Left renal cortex interstitium (tissue), 4 donors: ENCODE measurements at places on chromosomes 11 and 22. TPM values are rescaled to one million over a fixed set of nuclear protein-coding genes. Genes with fewer than 3 reads are reported as not detected.

- DNase-seq = no peak
Observed at GRCh38 chr11:76469141-76469540, 24.3 kb downstream of the EMSY start.

Gene TCN1
- polyA plus RNA-seq = not detected

GRCh38 chr22:36455571-36456463 is 25.6 kb downstream of the TXN2 start:
- no peak for DNase-seq

DNA sequence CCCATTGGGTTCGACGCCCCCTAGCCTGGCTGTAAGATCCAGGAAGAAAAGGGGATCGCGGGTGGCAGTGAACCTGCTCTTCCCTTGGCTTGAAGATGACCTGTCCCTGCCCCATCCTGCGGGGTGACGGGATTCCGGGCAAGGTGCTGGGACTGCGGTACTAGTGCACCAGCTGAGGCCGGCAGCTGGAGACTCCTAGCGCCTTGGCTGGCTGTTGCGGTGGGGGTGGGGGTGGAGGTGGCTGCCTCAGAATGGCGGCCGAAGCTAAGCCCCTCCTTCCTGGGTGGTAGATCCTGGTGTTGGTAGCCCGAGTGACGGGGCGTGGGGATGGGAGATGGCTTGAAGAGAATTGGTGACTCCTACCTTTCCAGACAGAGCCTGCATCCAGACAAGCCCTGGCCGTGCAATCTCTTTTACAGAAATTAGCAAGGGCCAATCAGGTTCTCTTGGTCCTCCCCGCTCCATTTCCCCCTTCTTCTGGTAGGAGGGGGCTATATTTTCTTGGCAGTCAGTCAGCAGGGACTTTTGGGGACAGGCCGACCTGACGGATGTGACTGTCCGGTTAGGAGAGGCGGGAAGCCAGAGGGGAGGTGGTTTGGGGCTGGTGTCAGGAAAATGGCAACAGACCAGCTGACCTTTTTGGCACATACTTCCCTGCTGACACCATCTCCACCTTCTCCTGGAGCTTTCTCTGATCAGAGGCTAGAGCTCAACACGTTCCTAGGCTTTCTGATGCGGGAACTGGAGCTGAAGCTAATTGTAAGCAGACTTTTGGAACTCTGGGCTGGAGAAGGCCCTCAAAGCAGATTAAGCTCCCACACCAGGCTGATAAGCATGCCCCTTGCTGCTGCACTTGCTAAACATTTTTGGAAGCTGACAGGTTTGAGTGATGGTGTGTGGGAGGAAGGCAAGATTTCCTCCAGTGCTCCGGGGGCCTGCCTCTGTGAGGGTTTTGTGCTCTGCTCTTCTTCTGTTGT is 2.0 kb downstream of the NAV2 start:
- no peak for DNase-seq

- DNase-seq = no peak
Observed at GRCh38 chr11:116731097-116731761, 41.6 kb downstream of the BUD13 start.

- no peak for DNase-seq
Observed at GRCh38 chr11:34105957-34106504, 602 bp downstream of the NAT10 start.

DNA sequence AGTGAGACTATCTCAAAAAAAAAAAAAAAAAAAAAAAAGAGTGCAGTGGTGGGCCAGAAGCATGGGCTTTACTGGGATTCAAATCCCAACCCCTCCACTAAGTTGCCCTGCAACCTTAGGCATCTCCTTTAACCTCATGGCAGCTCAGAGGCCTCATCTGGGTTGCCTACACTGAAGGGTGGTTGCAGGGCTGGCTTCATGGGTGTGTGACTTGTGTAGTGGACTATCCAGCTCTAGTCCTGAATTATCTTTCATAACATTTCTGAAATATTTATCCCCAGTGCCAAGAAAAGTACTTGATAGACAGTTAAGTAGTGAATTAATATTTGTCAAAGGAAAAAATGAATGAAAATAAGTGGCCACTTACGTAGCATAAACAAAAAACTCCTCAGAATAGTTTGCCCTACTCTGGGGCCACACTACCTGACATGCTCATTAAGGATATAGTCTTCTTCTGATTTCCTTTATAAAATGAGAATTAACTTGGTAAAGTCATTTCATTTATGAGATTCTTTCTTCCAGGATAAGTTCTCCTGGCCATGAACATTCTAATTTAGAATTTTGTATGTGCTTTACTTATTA is 116.0 kb upstream of the SYT13 start:
- DNase-seq = no peak

Gene TTC36
- polyA plus RNA-seq = 3.2 TPM

DNA sequence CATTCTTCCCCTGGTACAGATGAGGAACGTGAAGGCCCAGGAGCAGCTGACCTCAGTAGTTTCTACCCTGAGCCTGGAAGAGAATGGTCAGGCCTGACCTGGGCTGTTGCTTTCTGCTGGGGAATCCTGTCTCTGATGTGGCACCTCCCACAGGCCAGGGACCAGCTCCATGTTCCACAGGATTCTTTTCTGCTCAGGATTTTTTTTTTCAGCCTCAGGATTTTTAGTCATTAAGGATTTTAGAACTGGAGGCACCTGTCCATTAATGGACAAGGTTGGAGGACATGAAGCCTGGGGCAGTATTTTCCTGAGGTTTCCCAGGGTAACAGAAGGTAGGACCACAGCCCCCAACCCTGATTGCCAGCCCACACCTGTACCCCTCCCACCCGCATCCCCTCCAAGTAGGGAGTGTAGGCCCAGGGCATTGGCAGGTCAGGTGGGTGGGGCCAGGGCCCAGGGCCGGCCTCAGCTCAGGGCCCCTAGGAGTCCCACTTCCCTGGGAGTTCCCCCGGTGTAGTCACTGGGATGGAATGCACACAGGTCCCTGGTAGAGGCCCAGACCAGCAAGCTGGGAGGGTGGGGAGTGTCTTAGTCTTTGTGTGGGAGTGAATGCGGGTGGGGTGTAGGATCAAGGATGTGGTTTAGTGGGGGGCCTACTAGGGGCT is 16.1 kb downstream of the BIK start:
- DNase-seq = no peak

Gene DEUP1
- polyA plus RNA-seq = 0.98 TPM

GRCh38 chr11:118896472-118896913 is 12.8 kb downstream of the CXCR5 start:
- no peak for DNase-seq

GRCh38 chr11:123054301-123055065 is 7.5 kb downstream of the HSPA8 start:
- peak; percentile 68 for DNase-seq
